NCI-H2081 treated with DMSO at 0.1 percent for 48 hours (cell line): ENCODE measurements at places on chromosomes 1 and 21.

DNA sequence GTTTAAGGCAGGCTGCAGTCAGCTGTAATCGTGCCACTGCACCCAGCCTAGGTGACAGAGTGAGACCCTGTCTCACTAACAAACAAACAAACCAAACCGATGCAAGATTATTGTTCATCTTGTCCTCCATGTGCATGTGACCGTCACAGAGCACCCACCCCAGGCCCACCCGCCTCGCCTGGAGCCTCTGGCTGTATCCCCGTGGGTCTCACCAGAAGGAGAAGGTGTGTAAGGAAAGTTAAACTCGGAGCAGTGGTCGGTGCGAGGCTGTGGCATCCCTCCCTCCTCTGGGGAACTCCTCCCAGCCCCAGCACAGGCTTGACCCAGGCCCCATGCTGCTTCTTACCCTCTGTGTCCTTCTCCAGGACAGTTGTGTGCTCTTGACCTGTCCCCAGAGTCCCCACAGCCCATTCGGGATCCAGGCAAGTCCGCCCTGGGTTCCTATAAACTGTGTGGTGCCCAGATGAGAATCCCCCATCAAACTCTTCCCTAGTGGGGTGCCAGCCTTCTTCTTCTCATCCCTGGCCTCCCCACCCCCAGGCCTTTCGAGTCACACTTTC is 318.4 kb downstream of the AJAP1 start:
- DNase-seq: no peak

- no peak for DNase-seq
Observed at GRCh38 chr1:41488040-41488951, 3.8 kb upstream of the EDN2 start.

DNA sequence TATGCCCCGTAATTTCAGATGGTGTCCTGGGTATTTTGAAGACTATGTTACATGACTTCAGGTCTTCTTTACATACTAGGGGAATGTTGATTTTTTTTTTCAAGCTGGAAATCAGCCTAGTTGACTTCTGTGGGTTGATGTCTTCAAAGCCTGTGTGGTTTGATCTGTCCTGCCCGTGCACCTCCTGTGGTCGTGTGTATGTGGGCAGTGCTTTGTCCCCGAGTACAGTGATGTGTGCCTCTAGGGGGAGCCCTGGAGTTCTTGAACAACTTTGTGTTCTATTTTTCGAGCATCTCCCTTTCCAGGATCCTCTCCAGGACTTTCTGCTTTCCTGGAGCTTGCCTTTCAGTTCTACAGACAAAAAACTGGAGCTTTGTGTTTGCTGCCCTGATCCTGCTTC is 28.9 kb downstream of the OBSCN start:
- no peak for DNase-seq

GRCh38 chr1:34946211-34946610 is 16.8 kb upstream of the DLGAP3 start:
- no peak for DNase-seq

GRCh38 chr1:195899762-195900352 is 708.4 kb downstream of the KCNT2 start:
- no peak for DNase-seq
